Left renal pelvis (tissue), 4 donors: ENCODE measurements at places on chromosomes 1 and 21. TPM values are rescaled to one million over a fixed set of nuclear protein-coding genes. Genes with fewer than 3 reads are reported as not detected.

The FCAMR gene
- 9.6 TPM for polyA plus RNA-seq

The P3H1 gene
- polyA plus RNA-seq: 70.9 TPM

DNA sequence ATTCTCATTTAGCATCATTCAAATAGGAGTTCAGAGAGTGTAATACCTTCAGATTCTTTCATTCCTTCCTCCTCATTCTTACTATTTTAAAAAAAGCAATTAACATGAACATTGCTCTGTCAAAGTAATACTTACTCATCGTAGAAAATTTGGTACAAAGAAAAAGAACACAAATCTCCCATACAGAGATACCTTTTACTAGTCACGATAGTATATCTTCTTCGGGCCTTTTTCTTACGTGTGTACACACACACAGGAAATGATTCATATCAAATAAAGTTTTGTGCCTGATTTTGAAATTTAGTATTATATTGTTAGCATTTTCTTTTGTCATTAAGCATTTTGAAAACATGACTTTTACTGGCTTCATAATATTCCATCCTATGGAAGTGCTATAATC lies 52.9 kb downstream of the NCF2 start:
- no peak for DNase-seq

The C1orf116 gene
- polyA plus RNA-seq: 0.46 TPM

DNA sequence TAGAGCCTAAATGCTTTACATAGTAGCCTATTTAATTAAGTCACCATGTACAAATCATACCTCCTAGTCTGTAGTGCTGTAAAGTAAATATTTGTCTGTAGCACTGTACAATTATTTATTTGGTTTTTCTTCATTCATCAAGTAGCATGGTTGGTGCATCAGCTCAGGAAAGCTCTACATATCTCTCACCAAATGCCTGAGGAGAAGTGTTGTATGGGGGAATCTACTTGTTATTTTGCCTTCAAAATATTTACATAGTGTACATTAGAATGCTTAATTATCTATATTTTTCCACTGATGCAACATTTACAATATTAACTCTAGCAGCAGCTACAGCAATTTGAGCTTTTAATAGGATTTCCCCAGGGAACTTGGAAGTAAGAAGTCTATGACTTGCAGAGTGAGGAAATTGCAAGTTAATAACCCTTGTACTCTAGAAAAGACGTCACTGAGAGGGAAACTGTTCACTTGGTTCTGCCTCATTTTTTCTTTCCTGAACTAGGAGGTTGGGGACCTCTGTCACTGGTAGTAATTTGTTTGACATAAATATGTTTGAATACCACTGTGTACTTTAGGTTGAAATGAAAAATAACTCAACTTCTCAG lies 207.4 kb downstream of the PDE4B start:
- DNase-seq: no peak

DNA sequence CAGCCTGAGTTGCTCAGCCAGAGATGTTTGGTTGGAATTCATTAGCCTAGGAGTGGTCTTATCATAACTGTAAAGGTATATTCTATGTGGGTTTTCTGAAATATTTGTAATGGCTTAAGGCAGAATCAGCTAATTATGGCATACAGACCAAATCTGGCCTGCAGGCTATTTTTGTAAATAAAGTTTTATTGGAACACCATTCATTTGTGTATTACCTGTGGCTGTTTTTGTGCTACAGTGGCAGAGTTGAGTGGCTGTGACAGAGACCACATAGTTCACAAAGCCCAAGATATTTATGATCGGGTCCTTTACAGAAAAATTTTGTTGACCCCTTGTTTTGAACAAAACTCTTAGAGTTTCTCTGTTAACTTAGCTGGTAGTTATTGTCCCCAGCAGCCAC lies 7.4 kb upstream of the DDOST start:
- no peak for DNase-seq

- no peak for DNase-seq
Measured at GRCh38 chr1:223558512-223558911, 107.0 kb downstream of the CAPN8 start.

GRCh38 chr1:192795916-192796618 lies 12.8 kb upstream of the RGS2 start:
- no peak for DNase-seq

DNA sequence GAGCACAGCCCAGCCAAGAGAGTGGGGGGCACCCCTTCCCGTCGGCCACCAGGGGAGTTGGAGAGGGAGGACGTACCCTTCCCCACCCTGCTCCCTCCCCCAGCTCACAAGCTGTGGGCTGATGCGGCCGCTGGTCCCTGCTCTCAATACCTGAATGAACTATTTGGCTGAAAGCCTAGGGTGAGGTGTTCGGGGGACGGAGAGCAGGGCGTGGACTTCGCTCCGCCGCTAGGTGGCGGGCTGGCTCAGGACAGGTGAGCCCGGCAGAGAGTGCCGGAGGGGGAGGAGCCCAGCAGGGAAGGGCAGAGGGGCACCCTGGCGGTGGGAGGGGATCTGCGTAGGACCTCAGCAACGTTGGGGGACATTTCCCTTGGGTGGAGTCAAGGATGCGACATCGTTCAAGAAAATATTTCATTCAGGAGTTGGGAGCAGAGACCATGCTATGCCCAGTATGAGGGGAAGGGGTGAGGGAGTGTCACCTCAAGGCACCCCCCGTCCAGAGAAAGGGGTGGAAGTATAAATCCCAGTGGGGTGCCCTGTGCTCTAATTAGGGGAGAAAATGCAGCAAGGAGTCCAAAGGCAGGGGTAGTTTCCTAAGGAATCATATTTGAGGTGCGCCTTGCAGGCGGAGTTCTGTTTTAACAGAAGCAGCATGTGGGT lies 12.0 kb upstream of the RHBG start:
- no peak for DNase-seq

The BEND5 gene
- polyA plus RNA-seq: 23.8 TPM

The LCA5L gene
- polyA plus RNA-seq: 4.7 TPM

DNA sequence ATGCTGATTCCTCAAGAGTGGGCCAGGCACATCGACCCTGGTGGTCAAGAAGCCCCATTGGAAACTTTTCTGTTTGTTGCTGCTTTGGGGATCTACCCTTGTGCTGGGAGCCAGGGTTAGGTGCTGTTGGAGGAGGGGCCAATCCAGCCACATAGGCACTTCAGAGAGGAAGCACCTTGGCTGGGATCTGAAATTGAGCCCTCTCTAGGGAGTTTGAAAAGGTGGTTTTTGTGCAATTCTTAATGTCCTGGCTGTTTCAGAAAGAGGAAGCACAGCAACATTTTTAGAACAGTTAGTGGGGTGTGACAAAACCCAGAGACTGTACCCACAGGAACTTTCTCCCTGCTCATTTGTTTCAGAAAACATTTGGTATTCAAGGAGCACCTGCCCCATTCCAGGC lies 17.2 kb upstream of the BEND5 start:
- no peak for DNase-seq
